ENCODE measurements at places on chromosomes 4 and X.

DNA sequence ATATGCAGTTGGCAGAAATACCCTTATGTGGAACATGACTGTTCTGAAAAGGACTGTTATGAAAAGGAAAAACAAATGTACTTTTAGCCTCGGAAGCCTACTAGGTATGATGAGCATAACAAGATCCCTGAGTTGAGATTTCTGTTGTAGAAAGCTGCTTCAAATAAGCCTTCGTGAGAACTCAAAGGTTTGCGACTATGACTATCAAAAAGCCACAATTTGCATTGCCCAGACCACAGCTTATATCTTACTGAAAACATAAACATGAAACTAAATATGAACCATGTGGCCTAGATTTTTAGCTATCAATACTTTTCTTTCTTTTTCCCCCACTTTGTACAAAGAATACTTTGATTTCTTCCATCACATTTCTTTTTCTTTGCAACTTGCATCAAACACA lies 398.2 kb upstream of the LCORL start:
- DNase-seq = no peak

GRCh38 chr4:74466242-74466641 lies 21.3 kb downstream of the AREG start:
- no peak for DNase-seq

- no peak for DNase-seq
These were observed 315.7 kb downstream of the FBXW7 start for GRCh38 chr4:152220201-152220666.

DNA sequence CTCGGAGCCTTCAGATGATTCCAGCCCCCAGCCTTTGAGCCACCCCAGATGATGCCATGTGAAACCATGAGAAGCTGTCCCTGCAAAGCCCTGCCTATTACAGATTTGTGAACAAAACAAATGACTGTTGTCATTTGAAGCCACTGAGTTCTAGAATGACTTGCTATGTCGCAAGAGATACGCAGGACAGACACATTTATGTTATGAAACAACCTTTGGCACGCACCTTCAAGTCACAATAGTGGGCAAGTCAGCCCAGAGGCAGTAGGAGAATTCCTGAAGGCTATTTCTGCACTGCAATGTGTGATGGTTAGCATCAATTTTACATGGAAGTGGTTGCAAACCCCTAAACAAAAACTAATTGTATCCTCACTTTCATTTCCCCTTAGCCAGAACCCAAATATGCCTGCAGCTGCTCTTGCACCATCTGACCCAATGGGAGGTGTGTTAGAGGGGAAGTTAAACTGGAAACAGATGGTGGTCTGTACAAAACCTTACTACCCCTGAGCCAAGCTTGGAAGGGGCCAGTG lies 174.4 kb upstream of the ATP6AP2 start:
- no peak for DNase-seq

GRCh38 chr4:169094656-169095231 lies 84.7 kb upstream of the CBR4 start:
- DNase-seq = no peak

DNA sequence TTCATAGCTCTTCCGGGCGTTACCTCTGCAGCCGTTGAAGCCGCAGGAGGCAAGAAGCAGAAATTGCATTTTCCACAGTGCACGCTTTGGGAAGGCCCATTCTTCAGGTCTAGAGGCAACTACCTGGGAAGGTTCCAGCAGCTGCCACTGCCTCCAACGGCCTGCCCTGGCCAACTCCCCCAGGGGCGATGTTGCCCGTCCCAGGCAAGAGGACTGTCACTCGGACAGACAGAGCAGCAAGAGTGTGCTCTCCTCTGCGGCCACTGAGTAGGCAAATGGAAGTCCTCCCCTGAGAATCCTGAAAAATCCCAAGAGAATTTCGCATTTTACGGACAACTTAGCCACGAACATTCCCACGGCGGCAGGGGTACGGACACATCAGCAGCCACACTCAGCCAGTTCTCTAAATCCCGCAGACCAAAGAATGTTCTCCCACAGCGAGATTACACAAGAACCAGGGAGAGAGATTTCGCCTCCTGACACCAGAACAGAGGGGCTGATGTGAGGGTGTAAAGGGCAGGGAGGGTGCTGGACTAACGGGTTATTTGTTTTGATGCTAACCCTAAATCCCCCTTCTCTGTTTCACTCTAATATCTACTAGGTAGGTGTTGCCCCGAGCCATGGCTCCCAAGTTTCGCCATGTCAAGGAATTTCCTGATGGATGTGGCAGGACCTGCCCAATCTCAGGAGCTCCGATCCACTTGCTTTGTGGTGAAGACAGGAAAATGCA lies 63.8 kb downstream of the SEPSECS start:
- DNase-seq = no peak

GRCh38 chr4:71229477-71230270 lies 109.1 kb upstream of the SLC4A4 start:
- DNase-seq = peak; percentile 60

DNA sequence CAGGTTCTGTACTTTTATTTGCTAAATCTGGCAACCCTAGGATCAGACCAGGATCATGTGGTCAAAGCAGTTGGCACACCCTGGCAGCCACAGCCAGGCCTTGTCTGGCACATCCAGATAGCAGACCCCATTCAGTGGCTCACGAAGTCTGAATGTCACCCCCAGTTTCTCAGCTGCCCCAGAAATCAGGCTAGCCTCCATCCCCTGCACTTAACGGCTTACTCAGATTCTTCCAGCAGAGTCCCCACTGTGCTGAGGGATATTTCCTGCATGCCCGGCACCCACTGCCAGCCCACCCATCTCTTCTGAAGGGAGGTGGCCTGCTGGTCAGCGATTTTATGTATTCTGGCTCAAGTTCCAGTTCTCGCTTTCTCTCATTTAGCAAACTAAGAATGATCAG lies 4.7 kb upstream of the AWAT2 start:
- DNase-seq = no peak

GRCh38 chr4:77154761-77155499 lies 2.1 kb upstream of the CCNG2 start:
- DNase-seq = no peak

- DNase-seq = no peak
These were observed 142.0 kb upstream of the TEX13D start for GRCh38 chrX:124190440-124190839.

DNA sequence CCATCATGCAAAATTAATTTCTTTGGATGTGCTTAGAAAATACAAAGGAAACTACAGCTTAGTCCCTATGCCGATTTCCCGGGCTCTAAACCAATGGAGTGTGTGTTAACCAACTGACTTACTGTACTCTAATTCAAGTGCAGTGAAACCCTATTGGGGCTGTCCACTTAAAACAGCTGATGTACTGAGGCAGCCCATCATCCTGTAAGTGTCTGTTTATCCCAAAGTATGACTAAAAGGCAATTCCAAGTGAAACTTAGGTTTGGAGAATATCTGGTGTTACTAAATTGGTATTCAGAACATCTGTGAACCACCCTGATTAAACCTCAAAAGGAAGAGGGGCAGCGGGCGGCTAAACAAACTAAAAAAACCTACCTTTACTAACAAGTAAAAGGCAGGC lies 79.7 kb downstream of the GATB start:
- no peak for DNase-seq

- DNase-seq = peak; percentile 62
These were observed 28.6 kb downstream of the AFAP1 start for GRCh38 chr4:7910952-7911578.

- no peak for DNase-seq
These were observed 35.1 kb downstream of the NELFA start for GRCh38 chr4:1973661-1974060.

All from D341Med (cell line).